ENCODE measurements at places on chromosomes 11 and 22.

DNA sequence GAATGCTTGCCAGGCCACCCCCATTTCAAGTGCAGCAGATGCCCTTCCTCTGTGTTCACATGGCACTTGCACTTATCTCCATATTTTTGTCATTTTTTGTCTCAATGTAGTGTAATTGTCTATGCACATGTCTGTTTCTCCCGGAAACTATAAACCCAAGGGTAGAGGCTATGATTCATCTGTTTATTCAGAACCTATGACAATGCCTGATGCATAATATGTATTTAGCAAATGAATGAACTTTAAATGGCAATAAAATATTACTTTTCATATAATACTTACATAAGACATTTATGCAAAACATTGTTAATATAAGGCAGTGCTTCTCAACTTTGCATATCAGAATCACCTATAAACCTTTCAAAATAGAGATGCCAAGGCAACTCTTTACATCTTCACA lies 6.7 kb downstream of the PAK1 start:
- no peak for DNase-seq

GRCh38 chr11:73878771-73879170 lies 2.0 kb downstream of the PAAF1 start:
- no peak for DNase-seq

DNA sequence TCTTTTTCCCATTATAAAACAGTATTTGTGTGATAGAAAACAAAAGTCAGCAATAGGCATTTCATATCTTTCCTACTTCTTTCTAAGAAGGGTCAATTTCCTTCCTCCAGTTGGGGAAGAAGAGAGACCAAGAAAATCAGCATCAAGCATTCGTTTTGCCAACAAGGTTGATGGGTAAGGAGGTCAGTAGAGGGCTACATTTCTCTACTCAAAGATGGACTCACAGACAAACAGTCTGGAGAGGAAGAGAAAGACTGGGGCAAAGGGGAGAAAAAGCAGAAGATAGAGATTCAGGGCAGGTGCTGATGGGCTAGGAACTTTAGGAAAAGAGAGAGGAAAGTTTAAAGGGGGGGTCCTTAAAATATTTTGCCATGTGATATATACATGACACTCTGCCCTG lies 8.6 kb upstream of the MTNR1B start:
- no peak for DNase-seq

GRCh38 chr11:66112601-66113499 lies 42.8 kb downstream of the PACS1 start:
- DNase-seq, result peak; percentile 52

DNA sequence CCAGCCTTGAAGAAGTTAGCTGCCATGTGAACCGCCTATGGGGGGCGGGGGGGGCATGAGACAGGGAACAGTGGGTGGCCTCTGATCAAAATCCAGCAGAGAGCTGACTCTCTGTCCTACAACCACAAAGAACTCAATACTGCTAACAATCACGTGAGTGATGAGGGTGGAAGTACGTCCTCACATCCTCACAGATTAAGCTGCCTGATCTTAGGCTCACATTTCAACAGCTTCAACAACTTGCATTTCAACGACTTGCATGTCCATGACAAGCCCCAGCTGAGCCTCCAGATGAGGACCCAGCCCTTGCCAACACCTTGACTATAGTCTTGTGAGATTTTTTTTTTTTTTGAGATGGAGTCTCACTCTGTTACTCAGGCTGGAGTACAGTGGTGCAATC lies 51.6 kb downstream of the CLMP start:
- DNase-seq, result no peak

DNA sequence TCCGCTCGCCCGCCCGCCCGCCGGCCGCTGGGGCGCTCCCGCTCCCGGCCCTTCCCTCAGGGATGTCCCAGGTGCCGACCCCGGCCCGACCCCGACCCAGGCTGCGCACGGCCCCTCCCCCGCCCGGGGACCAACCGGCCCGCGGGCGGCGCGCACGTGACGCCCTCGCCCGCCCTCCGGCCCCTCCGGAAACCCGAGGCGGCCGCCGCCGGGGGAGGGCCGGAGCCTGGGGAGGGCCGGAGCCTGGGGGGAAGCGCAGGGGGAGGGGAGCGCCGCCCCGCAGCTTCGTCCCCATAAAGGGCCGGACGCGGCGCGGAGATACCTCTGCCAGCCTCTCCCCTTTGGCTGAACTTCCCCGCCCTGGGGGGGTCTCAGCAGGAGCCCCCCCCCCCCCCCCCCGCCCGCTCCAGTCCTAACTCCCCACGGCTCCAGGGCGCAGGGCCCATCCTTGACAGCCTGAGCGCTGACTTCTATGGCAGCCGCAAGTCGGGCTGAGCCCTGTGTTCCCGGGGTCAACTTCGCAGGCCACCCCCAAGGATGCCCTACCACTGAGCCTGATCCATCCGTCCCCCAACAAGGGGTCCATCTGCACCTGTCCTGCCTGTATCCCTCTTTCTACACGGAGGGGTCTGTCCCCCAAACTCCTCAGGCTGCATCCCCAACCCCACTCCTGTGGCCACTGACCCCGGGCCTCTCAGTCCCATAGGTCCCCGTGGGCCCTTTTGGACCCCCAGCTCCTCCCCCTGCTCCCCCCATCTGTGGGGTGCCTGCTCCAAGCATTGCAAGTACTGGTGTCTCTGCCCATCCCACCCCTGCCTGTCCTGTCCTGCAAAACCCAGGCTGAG lies at the start of gene MAPK12:
MAPK12 (minus strand) TSS at position 69 of the 845 bp plus-strand sequence. CDS start 174 bp downstream, outside the sequence.
- no peak for DNase-seq

DNA sequence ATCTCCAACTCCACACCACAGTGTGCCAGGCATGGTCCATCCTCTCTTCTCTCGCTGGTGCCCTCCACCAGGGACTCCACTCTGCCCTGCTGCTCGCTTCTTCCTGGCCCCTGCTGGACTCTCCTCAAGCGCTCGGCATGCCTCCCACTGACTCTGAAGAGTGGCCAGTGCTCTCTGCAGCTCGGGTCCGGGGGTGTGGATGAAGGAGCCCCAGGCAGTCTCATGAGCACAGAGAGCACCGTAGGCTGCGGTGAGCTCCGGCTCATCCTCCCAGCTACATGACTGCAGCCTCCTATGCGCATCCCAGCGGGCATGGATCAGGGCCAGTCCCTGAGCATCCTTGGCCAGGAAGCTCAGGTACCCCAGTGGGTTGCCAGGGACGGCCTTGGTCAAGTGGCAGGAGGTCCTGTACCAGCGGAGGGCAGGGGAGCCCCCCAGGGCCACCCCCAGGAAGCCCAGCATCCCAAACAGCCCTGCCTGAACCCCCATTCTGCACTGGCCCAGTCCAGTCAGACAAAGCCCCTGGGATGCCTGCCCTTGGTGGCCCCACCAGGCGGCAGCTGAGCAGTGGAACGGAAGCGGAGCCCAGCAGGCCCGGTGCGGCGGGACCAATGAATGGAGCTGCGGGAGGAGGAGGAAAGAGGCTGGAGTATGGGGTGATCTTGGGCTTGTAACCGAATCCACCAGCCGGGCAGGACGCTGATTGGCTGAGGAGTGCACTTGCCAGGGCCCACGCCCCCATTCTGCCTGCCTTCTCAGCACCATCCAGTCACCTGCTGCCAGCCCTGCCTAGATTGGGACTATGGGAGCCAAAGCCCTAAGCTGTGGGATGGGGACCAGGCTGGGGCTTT lies at the start of gene PLA2G3:
PLA2G3 (minus strand) TSS at position 643 of the 851 bp plus-strand sequence; CDS start at position 489, 154 bp downstream.
- no peak for DNase-seq

GRCh38 chr11:110071197-110071596 lies 22.0 kb upstream of the ZC3H12C start:
- DNase-seq, result no peak

DNA sequence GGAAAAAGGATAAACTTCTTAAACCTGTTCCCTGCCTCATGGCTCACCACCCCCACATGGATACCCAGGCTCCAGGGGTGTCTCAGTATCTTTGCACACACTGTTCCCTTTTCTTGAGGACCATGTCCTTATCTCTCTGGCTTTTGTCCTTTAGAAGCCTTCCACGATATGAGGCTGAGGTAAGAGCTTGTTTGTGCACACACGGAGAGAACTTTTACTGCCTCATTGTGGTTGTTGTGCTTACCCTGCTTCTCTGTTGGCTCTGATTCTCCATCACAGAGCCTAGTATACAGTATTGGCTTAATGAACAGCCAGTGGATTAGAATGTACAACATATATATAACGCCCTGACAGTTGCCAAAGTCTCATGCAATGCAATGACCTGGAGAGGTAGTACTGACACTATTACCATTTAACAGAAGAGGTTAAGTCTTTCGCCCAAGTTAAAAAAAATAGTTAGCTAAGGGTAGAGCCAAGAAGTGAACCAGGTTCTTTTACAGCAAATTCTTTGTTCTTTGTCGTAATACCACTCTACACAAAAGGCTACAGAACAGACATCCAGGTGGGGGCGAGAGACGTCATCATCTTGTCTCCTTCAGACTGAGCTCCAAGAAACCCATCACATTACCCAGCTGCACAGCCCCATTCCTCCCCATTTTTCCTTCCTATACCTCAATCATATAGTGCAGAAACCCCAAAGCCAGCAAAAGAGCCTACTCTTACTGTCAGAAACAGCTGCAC lies 117.3 kb downstream of the PLEKHA7 start:
- no peak for DNase-seq

DNA sequence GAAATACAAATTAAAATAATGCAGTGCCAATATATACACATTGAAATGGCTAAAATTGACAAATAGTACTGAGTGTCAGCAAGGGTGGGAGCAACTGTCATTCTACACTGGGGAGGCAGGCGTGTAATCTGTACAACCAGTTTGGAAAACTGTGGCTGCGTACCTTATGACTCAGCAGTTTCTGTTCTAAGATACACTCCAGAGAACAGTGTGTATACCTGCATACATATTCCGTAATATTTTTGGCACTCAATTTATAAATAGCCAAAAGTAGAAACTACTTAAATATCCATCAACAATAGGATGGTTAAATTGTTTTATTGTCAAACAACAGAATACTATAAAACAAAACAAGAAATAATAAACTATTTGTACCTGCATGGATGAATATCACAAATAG lies 57.6 kb downstream of the RNF169 start:
- DNase-seq, result no peak

Data from amniotic stem cell (primary cell).